ENCODE measurements at places on chromosomes 5 and 9.

- DNase-seq: peak; percentile 76
These were observed 84.6 kb downstream of the ANKRD55 start for GRCh38 chr5:56148453-56148971.

GRCh38 chr5:117461966-117462365 is 887.3 kb upstream of the SEMA6A start:
- no peak for DNase-seq

GRCh38 chr5:118405650-118406061 is 582.7 kb downstream of the DTWD2 start:
- DNase-seq: peak; percentile 22

GRCh38 chr5:151950706-151951105 is 26.1 kb upstream of the GLRA1 start:
- DNase-seq: no peak

DNA sequence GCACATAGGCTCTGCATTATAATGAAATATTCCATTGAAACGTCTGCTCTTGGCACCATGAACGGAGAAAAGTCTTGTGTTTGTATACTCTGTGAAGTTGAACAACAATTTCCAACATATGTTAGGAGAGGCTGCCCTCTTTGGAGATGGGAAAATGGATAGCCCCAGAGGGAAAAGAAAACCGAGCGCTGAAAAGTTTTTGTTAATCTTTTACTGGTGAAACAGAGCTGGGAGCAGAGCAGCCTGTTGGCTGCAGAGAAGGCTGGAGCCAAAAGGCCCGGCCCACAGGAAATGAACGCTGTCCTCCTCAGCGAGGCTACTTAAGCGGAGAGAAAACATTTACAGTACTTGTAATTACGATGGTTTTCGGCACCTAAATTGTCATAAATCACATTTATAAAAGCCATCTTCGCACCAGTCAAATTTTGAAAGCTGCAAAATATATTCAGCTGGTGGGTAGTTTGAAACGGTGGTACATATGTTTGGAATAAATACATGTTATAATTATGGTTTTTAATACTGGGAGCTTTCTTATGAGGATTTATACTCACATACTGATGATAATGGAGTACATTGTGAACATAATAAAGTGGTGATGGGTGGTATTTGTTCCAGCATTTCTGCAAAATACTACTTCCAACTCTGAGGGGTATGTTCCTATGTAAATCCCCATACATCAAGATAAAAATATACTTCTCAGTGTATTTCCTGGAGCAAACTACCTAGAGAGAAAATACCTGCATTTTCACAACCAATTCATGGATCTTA is 129.6 kb upstream of the CNTLN start:
- peak; percentile 70 for DNase-seq

DNA sequence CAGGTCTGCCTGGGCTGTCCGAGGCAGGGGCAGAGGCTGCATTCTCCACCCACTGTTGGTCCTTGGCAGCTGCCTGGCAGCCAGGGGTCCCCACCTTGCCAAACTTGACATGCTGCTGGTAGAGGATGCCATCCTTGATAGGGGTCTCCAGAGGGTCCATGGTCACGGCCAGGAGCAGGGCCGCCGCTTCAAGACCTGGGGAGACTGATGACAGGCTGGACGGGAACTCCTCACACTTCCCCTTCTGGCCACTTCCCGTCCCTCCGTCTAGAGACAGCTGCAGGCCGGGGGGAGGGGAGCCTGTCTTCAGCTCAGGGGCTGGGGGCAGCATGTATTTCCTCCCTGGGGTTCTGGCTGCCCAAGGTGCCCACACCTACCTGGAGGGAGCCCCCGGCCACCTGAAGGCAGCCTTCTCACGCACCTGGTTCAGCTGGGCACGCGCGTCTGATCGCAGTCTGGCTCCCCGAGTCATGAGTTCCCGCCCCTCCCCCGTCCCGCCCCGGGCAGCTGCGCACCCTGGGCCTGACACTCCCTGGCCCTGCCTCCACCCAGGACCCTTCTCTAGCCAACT is at the start of gene DOK3:
TSS of gene DOK3 (minus strand) at position 446 of the 571 bp plus-strand sequence. CDS start at position 160, 286 bp downstream.
- no peak for DNase-seq

DNA sequence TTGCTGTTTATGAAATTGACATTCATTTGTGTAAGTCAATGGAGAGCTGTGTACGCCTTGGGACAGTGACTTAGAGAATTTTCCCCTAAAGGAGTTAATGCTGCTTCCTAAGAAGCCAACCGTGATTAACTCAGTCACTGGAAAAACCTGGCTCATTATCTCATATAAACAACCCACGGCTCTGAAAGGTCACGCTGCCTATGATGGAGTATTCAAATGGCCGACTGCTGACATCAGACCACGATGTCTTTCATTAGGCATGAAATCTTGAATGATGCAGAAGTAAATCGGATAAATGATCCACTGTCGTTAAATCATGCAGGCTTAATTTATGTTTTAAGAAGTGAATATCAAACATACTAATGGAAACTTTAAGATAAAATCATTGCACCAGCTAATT is 603.7 kb downstream of the RAB3C start:
- peak; percentile 2 for DNase-seq

GRCh38 chr5:63953217-63953616 is 9.0 kb downstream of the HTR1A start:
- no peak for DNase-seq

GRCh38 chr5:154723740-154724505 is 31.3 kb upstream of the LARP1 start:
- no peak for DNase-seq

DNA sequence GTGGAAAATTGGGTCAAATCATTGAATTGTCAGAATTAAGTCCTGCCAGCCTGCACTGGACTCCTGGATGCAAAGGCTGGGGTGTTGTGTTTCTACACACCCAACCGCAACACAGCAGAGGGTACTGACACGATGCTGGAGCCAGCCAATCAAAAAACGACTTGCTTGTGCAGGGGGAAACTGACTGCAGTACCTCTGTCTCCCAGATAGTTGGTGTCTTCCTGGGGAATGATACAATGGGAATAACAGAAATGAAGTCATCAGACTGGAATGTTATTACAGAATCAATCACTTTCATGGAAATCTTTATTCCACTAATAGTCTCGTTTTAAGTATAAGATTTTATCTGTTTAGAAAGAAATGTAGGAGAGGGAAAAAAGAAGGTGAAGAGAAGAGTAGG is 330.3 kb downstream of the MLLT3 start:
- no peak for DNase-seq

DNA sequence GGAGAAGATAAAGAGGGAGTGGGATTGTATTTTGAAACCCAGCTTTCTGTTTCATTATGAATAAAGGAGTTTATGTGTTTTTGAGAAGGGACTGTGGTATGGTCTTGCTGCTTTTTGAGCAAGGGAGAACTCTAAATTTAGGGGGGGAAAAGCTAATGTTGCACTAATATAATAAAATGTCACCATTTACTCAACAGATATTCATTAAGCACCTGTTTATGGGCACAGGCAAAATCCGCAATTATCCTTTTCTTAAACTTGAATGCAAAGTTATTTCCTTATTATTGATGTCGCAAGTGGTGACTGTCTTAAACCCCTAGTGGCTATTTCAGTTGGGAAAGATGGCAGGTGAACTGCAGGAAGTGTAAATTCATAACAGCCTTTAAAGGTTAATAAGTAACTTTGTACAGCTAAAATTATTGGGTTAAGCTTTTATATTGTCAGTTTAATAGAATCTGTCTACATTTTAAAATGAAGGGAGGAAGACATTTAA is 1.5 kb downstream of the CDC42SE2 start:
- DNase-seq: peak; percentile 28

- DNase-seq: no peak
These were observed 78.8 kb downstream of the NLN start for GRCh38 chr5:65800775-65801174.

- no peak for DNase-seq
These were observed 4.1 kb downstream of the OLFM1 start for GRCh38 chr9:135091545-135091944.

- DNase-seq: no peak
These were observed 19.8 kb upstream of the TLE4 start for GRCh38 chr9:79551994-79552393.

GRCh38 chr5:22887566-22887965 is 34.4 kb upstream of the CDH12 start:
- no peak for DNase-seq

DNA sequence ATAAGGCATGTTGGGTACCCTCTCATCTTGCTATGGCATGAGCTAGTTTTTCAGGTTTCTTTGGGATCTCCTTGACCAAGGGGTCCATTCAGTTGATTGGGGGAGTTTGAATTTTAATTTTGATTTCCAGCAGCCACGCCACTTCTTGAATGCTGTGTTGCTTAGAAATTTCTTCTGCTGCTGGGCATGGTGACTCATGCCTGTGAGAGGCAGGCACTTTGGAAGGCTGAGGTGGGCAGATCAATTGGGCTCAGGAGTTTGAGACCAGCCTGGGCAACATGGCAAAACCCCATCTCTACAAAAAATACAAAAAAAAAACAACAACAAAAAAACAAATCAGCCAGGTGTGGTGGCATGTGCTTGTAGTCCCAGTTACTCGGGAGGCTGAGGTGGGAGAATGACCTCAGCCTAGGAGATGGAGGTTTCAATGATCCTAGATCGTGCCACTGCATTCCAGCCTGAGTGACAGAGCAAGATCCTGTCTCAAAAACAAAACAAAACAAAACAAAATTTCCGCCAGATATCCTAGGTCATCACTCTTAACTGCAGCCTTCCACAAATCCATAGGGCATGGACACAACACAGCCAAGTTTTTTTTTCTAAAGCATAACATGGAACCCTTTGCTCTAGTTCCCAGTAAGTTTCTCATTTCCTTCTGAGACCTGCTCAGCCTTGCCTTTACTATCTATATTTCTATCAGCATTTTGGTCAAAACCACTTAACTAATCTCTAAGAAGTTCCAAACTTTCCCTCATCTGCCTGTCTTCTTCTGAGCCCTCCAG is 17.7 kb downstream of the TMC1 start:
- DNase-seq: no peak

GRCh38 chr9:14560194-14560593 is 133.0 kb downstream of the ZDHHC21 start:
- DNase-seq: no peak

DNA sequence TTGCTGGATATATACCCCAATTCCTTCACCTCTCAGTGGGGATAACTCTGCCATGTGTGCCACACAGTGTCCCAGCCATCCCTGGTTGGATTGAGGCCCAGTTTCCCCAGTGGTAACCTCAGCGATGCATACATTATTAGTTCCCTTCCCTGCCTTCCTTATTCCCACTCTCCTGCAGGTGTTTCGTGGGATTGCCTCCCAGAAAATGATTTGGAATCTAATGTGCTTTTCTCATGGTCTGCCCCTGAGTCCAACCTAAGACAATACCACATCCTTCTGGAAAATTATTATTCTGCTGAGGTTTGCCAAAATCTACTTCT is 8.4 kb upstream of the SPINK4 start:
- DNase-seq: no peak

DNA sequence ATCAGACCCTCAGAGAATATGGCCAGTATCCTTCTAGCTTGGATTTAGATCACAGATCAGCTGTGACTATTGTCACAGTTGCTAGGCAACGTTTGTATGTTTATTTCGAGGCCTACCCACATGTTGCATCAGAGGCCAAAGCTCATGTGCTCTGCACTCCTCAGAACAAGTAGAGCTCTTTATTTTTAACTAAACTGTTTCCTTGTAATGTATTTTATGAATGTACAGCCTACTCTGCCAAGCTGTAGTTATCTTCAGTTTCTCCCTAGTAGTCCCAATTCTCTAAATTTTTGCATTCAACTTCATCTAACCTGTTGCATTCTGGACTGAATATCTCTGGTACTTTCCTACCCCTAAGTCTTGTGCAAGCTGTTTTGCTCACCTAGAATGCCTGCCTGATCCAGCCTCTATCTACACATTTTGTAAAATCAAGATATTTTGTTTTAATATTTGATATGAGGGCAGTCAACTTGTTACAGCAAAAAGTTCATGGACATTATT is 52.8 kb downstream of the CAST start:
- DNase-seq: peak; percentile 7

DNA sequence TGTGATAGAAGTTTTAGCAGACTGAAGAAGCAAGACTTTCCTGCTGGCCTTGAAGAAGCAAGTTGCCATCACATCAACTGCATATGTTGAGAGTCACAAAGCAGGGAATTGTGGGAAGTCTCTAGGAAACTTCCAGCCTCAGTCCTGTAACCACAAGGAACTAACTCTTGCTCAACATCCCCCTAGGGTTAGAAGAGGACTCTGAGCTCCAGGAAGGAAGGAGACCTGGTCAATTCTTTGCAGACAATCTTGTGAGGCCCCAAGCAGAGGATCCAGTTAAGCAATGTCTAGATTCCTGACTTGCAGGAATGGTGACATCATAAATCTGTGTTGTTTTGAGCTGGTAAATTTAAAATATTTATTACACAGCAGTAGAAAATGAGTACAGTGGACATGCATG is 18.6 kb upstream of the ZNF366 start:
- DNase-seq: no peak

GRCh38 chr5:5492087-5492933 is 69.8 kb downstream of the ICE1 start:
- peak; percentile 61 for DNase-seq

DNA sequence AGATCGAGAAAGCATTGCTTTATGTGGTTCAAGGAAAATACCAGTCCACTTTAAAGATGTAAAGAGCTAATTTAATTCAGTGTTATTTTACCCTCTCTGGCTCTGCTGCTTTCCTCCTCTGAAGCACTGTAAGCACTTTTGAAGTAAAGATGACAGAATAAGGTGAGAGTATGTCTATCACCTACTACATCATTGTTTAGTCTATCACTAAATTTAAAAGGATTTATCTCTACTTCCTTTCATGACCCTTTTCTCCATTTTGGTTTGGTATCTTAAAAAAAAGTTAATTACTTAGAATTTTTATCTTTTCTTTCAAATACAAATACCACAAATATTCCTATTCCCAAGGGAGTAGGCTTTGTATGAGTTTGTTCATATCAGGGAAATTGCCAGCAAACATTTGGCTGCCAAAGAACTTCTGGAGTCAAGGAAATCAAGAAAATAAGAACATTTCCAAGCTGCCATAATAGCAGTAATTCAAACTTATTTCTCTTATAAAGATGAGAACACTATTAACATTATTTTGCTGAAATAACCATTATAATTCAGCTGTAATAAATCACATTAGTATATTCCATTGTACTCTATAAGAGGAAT is 77.8 kb downstream of the SLC38A9 start:
- no peak for DNase-seq

DNA sequence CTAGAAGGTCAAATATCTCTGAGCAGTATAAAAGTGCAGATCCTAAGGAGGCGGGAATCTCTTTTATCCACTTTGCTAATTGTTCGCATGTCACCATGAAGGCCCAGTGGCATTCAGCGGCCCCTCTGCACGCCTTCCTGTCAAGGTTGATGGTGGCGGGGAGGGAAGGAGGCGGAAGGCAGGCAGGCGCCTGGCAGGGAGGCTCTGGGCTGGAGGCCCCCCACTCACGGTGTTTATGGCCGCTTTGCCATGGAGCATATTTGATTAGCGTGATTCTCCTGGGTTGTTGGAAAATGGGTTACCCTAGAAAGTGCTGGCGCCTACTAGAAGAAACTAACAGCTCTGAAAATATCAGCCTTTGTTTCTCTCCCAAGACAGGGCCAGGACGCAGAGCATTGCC is 209.6 kb downstream of the FSTL4 start:
- no peak for DNase-seq

GRCh38 chr5:98096155-98096554 is 677.3 kb upstream of the RGMB start:
- no peak for DNase-seq

GRCh38 chr5:96817506-96817905 is 9.8 kb upstream of the ERAP1 start:
- no peak for DNase-seq

GRCh38 chr9:97985058-97985861 is 2.1 kb downstream of the ANP32B start:
- DNase-seq: peak; percentile 90

- DNase-seq: no peak
These were observed 2.2 kb upstream of the ALDOB start for GRCh38 chr9:101437806-101438232.
